ENCODE measurements at places on chromosomes 1 and 21.
A peak's percentile ranks its signal among the peaks of the same experiment; 100 is the strongest.

DNA sequence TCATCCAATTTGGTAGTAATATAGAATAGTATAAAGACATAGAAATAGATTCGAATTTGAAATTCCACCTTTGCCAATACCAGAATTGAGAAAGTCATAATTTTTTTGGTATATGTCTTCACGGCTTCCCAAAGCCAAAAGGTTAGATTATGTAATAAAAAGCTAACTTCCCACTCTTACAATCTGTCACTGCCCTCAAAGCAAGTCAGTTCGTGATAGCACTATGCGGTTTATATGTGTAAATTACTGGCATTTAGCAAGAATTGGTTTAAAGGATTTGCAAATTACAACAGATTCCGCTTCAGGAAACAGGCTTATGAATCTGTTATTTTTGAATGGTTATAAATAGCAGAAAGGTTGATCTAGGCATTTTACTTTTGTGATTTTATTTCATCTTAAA is 679.4 kb upstream of the ADGRL2 start:
- H3K36me3 ChIP-seq: no peaks in the 10 kb centered on the region
- no peak for DNase-seq
- H3K27ac ChIP-seq: no peak overlapping the region
- no peaks in the 10 kb centered on the region for H3K4me1 ChIP-seq

GRCh38 chr1:81307786-81308185 is 492.9 kb upstream of the ADGRL2 start:
- no peak overlapping the region for H3K27ac ChIP-seq
- no peaks in the 10 kb centered on the region for H3K36me3 ChIP-seq
- H3K27me3 ChIP-seq: no peaks in the 10 kb centered on the region
- H3K4me3 ChIP-seq: no peak overlapping the region
- no peak for DNase-seq

- H3K27me3 ChIP-seq: no peaks in the 10 kb centered on the region
- no peak overlapping the region for H3K4me3 ChIP-seq
- H3K36me3 ChIP-seq: no peaks in the 10 kb centered on the region
- no peak for DNase-seq
- peaks cover 9% of the 10 kb centered on the region for H3K4me1 ChIP-seq
- no peak overlapping the region for H3K27ac ChIP-seq
These were observed 7.1 kb downstream of the TMEM51 start for GRCh38 chr1:15160626-15161025.

DNA sequence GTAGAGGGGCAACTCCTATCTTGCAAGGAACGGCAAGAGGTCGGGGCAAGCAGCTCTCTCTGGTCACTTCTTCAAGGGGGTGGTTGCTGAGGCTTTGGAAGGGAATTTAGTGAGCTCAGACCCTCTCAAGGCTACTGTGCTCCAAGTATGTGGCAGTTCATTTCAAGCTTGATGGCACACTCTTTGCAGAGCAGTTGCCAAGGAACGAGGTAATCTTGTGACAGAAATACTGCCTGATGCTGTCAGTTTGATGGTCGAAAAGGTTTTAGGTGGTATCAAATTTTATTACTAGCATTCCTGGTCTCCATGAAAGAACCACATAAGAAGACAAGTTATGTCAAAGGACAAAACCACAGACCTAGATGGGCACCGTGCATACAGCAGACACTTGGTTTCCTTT is 13.1 kb downstream of the CFAP298 start:
- no peak overlapping the region for H3K27ac ChIP-seq
- no peaks in the 10 kb centered on the region for H3K27me3 ChIP-seq
- no peak for DNase-seq
- peaks cover 51% of the 10 kb centered on the region for H3K36me3 ChIP-seq

- H3K4me3 ChIP-seq: no peak overlapping the region
- DNase-seq: no peak
- no peaks in the 10 kb centered on the region for H3K4me1 ChIP-seq
- H3K27me3 ChIP-seq: no peaks in the 10 kb centered on the region
These were observed 18.7 kb downstream of the MIER1 start for GRCh38 chr1:66943361-66943969.

DNA sequence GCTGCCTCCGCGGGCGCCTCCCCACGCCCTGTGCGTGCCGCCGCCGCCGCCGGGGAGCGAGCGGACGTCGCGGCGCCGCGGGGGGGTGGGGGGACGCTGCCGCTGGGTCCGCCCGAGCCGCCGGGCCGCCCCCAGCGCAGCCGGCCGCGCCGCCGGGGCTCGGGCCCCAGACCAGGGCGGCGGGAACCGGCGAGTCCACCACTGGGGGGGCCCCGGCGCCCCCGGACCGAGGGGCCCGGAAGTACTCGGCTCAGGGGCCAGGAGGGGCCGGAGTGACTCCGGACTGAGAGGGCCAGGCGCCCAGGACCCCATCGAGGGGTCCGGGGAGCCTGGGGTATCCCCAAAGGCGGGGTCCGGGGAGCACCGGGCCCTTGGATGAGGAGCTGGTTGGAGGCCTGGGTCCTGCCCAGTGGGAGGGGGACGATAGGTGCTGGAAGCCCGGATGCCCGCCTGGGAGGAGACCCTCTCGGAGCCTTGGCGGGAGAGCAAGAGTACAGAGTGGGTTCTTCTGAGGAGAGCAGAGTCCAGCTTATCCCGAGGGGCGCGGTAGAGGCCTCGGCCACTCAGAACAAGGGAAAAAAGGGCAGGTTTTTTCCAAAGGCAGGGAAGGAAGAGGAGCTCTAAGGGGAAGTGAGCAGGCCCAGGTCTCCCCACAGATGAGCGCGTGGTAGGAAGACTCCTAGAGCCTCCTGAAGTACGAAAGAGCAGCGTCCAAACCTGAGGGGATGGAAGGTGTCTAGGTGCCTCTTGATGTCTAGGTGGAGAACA is 556 bp downstream of the GMEB1 start:
- no peaks in the 10 kb centered on the region for H3K4me1 ChIP-seq
- no peaks in the 10 kb centered on the region for H3K27me3 ChIP-seq
- peak overlapping the region; percentile 88 for H3K4me3 ChIP-seq
- peak overlapping the region; percentile 90 for H3K27ac ChIP-seq

DNA sequence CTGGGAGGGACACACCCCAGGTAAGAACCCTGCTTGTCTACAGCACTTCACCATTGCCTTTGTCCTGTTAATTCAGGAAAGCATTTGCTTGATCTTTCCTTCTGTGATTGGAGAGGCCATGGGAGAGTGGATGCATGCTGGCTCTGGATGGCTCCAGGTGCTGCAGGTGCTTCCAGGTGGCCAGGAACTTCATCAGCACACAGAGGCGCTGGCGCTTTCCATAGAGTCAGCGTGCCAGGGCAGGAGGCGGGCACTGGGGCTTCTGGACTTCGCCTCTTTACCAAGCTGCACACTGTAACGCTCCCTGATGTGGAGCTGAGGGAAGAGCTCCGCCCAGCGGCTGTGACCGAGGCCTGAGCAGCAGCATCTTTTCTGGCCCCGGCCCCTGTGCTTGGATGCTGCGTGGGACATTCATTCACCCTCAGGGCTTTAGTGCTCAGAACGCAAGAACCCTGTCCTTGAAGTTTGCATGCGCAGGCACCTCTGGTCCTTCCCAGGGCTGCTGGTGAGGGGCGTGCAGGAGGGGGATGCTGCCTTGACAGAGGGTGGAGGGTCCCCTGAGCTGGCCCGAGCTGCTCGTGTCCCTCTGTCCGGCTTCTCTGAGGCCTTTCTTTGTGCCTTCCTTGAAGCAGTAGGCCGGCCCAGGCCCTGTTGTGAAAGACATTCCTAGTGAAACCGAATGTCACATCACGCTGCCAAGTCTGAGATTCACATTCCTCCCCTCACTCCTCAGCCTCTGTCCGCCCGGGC is 1.6 kb upstream of the MX2 start:
- H3K27ac ChIP-seq: no peak overlapping the region
- DNase-seq: peak; percentile 75
- no peaks in the 10 kb centered on the region for H3K27me3 ChIP-seq
- H3K4me3 ChIP-seq: no peak overlapping the region
- H3K4me1 ChIP-seq: peaks cover 4% of the 10 kb centered on the region

DNA sequence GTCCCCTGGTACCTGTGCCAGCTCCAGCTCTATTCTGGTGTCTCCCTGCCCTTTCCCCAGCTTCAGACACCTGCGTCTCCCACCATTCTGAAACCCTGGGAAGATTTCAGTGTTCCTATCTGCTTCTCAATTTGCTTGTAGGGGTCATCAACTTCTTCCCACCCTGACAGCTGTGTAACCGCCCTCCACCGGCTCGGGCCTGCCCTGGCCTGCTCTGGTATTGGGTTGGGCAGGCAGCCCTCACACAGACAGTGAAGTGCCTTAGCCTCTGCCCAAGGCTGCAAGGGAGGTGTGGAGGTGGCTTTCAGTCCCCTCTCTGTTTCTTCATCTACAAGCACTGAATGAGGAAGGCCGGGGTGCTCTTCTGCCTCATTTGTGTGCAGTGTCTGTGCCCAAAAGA is 97.2 kb downstream of the LAMC2 start:
- H3K27me3 ChIP-seq: peaks cover 10% of the 10 kb centered on the region
- H3K27ac ChIP-seq: no peak overlapping the region
- H3K4me1 ChIP-seq: peaks cover 29% of the 10 kb centered on the region
- DNase-seq: no peak

DNA sequence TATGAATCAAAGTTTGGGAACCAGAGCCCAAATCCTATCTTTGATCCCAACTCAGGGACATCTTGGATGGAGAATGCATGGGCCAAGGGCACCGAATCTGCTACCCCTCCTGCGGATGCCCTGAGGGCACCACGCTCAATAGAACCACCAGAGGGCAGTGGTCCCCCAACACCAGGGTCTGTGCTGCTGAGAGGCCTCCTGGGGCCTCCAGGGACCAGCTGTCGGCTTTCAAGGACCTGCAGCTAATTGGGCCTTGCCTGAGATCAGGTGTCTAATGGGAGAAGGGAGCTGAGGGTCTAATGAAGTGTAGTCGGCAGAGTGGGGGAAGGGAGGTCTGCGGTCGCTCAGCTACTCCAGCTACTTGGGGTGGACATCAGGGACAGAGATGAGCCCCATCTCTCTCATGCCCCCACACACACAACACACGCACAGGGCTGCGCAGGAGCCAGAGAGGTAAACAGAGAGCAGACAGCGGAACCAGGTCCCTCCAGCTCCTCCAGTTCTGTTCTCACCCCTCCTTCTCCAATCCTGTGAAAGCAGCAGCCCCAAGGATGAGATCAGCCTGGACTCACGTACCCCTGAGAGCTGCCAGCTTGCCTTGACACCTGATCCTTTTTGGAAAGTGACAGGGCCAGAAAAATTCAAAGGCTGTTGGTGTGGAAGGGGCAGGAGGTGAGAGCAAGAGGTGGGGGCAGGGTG is 34.9 kb upstream of the PPP1R15B start:
- H3K4me1 ChIP-seq: no peaks in the 10 kb centered on the region
- peaks cover 32% of the 10 kb centered on the region for H3K27me3 ChIP-seq
- H3K36me3 ChIP-seq: peaks cover 45% of the 10 kb centered on the region
- no peak overlapping the region for H3K4me3 ChIP-seq

- no peak for DNase-seq
- H3K27me3 ChIP-seq: no peaks in the 10 kb centered on the region
- peaks cover 4% of the 10 kb centered on the region for H3K4me1 ChIP-seq
- H3K4me3 ChIP-seq: no peak overlapping the region
- no peak overlapping the region for H3K27ac ChIP-seq
- H3K36me3 ChIP-seq: no peaks in the 10 kb centered on the region
These were observed 54.1 kb upstream of the GPR37L1 start for GRCh38 chr1:202068596-202068995.

DNA sequence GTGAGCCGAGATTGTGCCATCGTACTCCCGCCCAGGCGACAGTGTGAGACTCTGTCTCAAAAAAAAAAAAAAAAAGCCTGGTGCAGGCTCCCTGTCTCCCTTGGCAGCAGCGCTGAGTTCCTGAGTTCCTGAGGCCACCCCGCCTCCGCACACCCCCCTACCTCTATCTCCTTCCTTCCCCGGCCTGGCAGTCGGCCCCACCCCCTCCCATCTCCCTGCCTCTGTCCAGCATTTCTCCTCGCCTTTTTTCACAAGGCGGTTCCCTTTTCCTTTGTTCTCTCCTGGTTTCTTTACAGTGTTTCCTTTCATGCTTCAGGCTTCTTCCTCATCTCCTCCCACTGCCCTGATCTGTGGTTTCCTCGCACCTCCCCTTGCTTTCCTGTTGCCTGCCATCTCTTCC is 2.7 kb downstream of the RORC start:
- peak overlapping the region; percentile 21 for H3K27ac ChIP-seq
- peak; percentile 92 for DNase-seq
- no peak overlapping the region for H3K4me3 ChIP-seq
- H3K4me1 ChIP-seq: no peaks in the 10 kb centered on the region
- H3K27me3 ChIP-seq: no peaks in the 10 kb centered on the region

DNA sequence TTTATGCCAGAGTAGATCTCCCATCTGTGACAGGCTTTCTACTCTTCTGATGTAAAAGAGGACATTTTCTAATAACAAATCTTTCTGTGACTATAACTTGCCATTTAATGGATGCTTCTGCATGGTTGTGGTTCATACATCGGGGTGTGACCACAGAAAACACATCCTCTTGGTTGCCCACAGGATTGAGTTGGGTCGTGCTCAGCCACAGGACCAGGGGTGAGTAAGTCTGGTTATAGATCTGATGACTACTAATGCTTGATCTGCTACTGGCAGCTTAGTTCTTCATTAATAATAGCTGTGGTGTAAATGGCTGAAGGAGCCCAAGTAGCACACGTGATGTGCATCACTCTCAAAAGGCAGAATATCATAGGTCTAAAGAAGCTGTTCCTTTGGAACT is 328.2 kb downstream of the RWDD3 start:
- no peaks in the 10 kb centered on the region for H3K36me3 ChIP-seq
- no peak overlapping the region for H3K27ac ChIP-seq
- DNase-seq: no peak
- no peaks in the 10 kb centered on the region for H3K4me1 ChIP-seq

DNA sequence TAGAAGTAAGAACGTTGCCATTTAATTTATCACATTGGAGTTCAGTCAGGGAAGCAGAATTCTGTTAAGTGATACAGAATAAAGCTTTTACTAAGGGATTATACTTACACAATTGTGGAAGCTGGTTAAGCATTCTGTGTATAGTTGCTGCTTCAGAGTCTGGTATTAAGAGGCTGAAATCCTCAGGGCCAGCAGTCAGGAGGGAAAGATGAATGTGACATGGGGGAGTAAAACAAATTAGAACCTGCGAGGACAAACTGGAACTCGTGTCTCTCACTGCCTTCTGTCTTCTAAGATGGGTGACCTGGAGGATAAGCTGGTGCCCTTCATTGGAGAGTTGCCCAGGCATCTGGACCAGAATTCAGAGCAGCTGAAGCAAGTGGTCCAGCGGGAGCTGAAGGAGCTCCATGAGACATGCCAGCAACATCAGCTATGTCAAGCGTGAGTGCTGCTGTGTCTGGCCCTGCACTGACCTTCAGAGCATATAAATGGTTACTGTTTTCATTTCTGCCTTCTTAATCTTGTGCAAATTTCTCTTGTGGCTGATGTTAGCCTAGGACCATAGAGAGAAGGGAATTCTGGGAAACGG is 23.0 kb downstream of the MARK1 start:
- no peak overlapping the region for H3K27ac ChIP-seq
- no peak for DNase-seq
- no peak overlapping the region for H3K4me3 ChIP-seq
- no peaks in the 10 kb centered on the region for H3K27me3 ChIP-seq
- H3K36me3 ChIP-seq: no peaks in the 10 kb centered on the region

DNA sequence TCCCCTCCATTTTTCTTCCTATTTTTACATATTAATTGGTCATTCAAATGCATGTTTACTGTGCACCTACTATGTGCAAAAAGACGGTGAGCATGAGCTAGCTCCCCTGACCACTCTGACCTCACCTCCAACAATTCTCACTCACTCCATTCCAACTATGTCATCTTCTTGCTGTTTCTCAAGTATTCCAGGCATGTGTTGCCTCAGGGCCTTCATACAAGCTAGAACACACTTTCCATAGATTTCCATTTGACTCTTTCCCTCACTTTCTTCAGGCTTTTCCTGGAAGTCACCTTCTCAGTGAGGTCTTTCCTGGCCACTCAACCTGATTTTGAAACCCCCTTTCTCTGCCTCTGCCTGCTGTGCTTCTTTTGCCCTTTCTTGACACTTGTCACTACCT is 32.6 kb downstream of the CHIA start:
- DNase-seq: no peak
- no peak overlapping the region for H3K4me3 ChIP-seq
- H3K27me3 ChIP-seq: no peaks in the 10 kb centered on the region
- no peaks in the 10 kb centered on the region for H3K4me1 ChIP-seq
- H3K36me3 ChIP-seq: no peaks in the 10 kb centered on the region
